NB4 (cell line): ENCODE measurements at places on chromosomes 5 and 9.

GRCh38 chr5:126509339-126509738 lies 85.7 kb downstream of the ALDH7A1 start:
- no peak for DNase-seq

DNA sequence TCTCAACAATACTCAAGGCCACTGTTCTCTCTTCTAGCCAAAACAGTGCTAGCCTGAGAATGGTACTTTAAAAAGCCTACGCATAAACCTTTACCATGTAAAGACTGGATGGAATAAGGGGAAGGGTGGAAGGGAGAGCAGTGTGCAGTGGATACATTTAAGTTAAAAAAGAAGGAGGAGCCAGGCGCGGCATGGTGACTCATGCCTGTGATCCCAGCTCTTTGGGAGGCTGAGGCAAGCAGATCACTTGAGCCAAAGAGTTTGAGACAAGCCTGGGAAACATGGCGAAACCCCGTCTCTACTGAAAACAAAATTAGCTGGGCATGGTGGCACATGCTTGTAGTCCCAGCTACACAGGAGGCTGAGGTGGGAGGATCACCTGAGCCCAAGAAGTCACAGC lies 127.7 kb upstream of the KIF2A start:
- no peak for DNase-seq

DNA sequence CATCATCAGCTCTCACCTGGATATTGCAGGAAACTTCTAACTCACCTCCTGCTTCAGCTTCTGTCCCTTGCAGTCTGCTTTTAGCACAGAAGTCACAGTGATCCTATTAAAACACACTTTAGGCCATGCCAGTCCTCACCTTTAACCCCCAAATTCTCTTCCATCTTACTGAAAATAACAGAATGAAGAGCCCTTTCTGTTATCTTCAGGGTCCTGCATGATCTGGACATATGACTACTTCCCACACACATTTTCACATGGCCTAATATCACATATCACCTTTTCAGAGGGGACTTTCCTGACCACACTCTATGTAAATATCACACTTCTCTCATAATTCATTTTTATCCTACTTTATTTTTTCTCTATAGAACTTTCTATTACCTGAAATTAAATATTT lies 550.6 kb upstream of the CLINT1 start:
- no peak for DNase-seq

GRCh38 chr9:5571629-5572232 lies 57.2 kb upstream of the RIC1 start:
- no peak for DNase-seq

DNA sequence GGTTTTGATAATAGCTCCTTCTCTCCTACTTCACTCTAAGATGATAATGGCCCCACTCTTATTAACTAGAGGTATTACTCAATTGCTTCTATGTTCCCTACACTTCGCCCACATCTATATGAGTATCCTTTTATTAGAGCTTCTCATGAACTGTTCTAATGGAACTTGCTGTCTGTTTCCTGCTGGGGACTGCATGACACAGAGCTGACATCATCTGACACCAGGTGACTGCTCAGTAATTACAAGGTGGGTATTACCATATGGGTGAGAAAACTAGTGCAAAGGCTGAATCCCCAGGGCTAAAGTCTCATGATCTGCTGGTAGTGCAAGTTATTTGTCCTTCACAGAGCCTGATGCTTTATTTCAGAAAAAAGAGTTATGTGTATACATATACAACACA lies 146.2 kb upstream of the PLCXD3 start:
- DNase-seq: no peak

GRCh38 chr9:107213561-107214028 lies 69.5 kb upstream of the RAD23B start:
- peak; percentile 83 for DNase-seq

DNA sequence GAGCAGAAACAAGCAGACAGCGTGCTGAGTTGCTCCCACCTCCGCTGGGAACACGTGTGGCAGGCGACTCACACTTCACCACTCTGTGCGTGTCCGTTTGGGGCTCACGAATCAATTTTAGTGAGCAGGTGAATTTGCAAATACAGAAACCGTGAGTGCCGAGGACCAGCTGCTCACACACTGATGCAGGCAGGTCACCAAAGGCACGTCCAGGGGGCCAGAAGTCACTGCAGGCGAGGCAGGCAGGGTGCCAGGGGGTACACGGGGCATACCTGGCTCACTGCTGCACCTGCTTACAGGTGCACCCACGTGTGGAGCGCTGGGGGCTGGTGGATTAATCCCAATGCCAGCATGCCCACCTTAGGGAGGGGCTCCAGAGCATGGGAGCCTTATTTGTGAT lies 68.8 kb downstream of the ZNF354C start:
- DNase-seq: no peak

DNA sequence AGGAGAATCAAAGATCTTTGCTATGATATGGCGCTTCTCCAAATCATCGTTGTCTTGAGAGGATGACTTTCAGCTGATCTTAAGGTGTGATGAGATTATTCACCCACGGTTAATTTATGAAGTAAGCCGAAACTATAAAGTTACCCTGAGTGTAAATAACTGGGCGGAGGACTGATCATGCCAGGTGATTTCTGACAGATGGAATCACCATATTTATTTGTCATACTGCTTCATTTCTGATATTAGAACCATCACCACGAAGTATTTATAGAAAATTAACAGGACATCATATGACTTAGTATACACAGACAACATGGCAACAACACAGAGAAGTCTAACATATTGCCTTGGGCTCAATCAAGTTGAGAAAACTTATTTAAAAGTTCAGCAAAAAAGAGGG lies 601.9 kb downstream of the RAB3C start:
- DNase-seq: no peak

DNA sequence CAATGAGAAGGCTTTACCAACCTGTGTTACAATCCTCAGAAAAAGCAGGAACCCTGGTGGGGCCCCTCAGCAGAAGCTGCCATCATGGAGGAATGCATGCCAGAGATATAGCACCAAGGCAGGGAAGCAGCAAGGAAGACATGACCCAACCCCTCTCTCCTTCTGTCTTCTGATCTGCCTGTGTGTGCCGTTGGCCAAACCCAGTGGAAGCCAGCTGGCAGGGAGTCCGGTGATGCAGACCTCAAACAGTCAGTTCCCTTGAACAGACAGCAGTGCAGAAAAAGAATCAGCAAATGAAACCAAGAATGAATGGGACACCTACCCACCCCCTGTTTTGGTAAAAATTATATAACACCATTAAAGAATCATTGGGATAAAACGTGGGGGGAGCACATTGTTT lies 234.2 kb downstream of the ZNF608 start:
- DNase-seq: no peak

DNA sequence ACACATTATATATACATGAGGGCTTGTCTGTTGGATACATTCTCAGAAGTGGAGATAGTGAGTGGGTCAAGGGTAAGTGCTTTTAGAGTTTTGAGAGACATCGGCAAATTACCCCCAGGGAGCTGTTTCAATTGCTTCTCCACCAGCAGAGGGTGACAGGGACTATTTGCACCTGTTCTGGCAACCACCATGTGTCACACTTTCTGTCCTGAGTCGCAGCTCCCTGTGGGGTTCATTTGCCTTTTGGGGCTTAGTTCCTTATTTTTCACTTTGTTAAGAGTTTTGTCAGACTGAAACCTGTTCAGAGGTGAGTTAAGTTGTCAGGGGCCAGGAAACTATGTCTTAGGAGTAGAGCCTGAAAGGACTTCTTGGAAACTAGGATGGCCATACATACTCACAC lies 20.1 kb upstream of the SLC36A1 start:
- peak; percentile 35 for DNase-seq

DNA sequence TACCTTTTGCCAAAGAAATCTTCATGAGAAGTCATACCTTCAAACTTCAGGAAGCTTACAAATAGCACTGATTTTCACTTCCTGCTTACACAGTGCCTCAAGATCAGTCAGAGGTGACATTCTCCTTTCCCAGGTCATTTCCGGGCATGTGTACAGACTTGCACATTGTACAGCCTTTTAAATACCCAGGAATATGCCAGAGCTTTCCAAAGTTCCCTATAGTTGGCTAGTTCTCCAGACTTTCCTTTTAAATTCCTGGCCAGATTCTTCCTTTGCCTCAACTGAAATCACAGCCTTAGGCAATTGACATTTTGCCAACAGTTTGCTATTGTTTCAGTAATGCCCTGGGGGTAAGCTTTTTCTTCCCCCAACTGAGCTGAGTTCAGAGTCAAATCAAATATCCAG lies 47.2 kb downstream of the RFX3 start:
- no peak for DNase-seq

DNA sequence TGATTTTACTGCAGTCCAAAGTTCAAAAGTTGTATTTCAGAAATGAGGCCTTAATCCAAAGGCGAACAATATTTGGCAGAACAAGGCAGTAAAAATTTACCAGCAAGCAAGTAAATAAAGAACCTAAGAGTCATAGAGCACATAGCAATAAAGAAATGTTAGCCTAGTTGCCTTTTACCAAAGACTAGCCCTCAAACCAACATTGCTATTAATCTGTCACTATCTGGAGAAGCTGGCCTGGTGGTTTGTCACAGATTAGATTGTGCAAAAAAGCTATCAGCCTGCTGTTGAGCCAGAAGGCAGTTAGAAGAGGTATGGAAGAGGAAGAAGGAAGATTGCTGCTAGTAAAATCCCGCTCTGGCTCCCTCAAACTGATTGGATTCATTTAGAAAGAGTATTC lies 304.7 kb upstream of the KLF4 start:
- DNase-seq: peak; percentile 44

GRCh38 chr9:129637102-129637501 lies 4.8 kb downstream of the ASB6 start:
- DNase-seq: no peak

DNA sequence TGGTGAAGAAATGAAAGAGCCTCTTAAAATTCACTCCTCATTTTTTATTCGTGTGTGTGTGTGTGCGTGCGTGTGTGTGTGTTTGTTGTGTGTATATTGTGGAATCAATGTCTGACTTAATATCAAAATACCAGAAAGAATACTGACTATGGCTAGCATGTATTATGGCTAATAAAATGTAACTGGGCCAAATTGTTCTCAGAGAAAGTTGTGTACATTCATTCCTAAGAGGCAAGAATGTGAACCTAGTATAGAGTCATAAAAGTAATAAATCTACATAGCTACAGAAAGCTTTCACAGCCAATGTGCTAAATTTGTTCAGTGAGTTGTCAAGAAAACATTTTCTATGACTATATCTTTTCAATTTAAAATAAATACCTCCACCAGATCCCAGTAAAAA lies 211.5 kb downstream of the EBF1 start:
- no peak for DNase-seq

- no peak for DNase-seq
Measured at GRCh38 chr5:113271745-113272454, 162.9 kb downstream of the TSSK1B start.

GRCh38 chr5:151805414-151806223 lies 33.9 kb downstream of the G3BP1 start:
- no peak for DNase-seq

GRCh38 chr9:81635521-81636254 lies 53.7 kb downstream of the TLE1 start:
- DNase-seq: no peak

DNA sequence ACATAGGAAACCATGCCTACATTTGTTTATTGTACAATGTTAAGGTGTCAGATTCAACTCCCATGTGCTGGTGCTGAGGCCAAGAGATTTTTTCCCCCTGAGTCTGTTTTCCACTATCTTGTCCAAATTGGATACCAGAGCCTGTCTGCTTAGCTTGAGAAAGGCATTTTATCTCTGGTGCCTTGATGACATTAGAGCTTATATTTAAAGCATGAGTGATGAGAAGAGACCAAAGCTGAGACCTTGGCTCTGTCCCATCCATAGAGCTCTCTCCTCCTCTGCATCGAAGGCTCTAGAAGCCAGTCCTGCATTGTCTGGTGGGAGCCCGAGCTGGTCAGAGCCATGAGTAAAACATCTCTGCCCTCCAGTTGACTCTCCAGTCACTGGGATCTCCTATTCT lies 10.4 kb upstream of the PPP2CA start:
- no peak for DNase-seq

DNA sequence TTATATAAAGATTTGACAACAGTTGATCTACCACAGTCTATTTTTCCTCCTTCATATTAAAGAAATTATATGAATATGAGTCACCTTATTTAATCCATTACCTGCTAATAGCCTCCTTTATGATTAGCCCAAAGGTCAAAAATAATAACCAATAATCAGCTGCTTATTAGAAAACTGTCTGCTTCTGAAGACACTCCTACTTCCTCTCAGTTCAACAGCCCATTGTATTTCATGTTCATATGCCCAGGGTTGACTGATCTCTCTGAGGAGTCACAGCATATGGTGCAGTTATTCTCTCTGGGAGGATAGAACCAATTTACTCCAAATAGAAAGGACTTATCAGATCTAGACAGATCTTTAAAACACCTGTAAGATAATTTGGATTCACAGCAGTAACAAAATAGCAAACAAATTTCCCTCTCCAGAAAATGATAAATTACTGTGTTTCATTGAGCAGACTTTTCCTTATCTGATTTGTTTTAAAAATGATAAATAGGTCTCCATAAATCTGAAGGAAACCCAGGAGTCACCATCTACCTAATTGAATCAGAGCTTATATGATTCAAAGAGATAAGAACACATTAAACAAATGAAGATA lies 180.4 kb upstream of the ITGA1 start:
- DNase-seq: no peak

GRCh38 chr5:133821311-133821741 lies 147.1 kb downstream of the C5orf15 start:
- no peak for DNase-seq

DNA sequence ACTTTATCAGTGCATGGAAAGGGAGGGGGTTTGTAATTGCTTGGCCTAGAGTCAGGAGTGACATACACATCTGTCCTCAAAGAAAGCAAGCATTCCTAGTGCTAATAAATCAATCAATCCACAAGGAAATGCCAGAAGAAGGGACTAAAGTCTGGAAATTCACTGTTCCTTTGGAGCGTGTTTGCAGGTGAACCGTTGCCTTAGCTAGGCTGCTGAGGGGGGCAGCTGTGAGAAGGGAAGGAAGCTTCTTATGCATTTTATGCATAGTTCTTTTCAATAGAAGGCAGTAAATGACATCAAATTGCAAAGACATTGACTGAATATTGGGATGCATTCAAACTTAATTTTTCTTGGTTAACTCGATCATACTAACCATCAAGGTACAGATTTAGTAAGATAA lies 1092.5 kb upstream of the SEMA6A start:
- DNase-seq: no peak

- peak; percentile 80 for DNase-seq
Measured at GRCh38 chr5:54743997-54744788, 226.6 kb downstream of the SNX18 start.

GRCh38 chr5:148996270-148996669 lies 66.6 kb downstream of the SH3TC2 start:
- DNase-seq: no peak

- DNase-seq: no peak
Measured at GRCh38 chr5:77847814-77848290, 71.7 kb upstream of the TBCA start.

- DNase-seq: no peak
Measured at GRCh38 chr9:4508907-4509589, 18.8 kb downstream of the SLC1A1 start.

DNA sequence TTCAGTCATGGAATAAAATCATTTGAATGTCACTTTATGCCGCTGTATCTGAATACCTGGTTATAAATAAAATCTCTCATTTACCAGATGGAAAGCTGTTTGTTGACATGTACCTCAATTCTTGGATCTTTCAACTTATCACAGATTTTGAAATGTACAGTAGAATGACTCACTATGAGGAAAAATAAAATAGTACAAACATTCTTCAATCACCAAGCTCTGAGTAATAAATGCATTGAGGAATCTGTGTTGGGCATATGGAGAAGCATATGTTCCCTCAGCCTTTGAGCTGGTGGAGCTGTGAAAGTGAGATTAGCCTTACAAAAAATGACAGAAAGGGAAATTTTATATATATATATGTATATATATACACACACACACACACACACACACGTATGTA lies 175.4 kb downstream of the KIAA0825 start:
- DNase-seq: no peak
